ENCODE measurements at places on chromosomes 3 and 15.

DNA sequence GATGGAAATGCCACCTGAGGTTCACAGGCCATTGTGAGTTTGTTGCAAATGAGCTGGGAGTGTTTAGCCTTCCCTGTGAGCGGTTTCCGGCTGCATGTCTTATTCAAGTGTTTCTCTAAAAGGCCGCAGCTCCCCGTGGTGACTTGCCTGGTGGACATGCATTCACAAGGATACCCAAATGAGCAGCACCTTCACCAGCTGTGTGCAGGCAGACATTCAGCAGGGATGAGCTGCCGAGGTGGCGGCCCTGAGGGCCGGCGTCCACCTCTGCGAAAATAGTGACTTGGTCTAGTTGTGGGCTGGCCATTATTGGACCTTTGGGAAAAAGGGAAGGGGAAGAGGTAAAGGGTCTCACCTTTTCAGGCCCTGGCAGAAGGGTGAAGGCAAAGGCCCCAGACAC is 23.4 kb downstream of the SPSB4 start:
- no peak for DNase-seq

GRCh38 chr3:56494679-56495322 is 26.5 kb upstream of the ERC2 start:
- DNase-seq = peak; percentile 66

DNA sequence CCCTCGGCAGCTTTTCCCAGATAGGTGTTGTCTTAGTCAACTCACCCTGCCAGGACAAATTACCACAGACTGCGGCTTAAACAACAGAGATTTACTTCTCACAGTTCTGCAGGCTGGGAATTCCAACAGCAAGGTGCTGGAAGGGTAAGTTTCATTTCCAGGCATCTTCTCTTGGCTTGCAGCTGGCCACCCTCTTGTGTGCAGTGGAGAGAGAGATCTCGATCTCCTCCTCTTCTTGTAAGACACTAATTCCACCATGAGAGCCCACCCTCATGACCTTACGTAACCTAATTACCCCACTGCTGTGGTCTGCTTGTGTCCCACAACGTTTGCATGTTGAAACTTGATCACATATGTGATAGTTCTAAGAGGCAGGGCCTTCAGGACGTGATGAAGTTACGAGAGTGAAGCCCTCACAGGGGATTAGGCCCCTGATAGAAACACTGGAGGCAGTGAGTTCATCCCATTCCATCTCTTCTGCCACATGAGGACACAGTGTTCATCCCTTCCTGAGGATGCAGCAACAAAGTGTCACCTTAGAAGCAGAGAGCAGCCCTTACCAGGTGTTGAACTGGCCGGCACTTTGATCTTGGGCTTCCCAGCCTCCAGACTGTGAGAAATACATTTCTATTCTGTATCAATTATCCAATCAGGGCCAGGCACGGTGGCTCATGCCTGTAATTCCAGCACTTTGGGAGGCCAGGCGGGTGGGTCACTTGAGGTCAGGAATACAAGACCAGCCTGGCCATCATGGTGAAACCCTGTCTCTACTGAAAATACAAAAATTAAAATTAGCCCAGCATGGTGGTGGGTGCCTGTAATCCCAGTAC is 247.7 kb downstream of the PLCL2 start:
- no peak for DNase-seq

- DNase-seq = no peak
These were observed 57.7 kb downstream of the LIPC start for GRCh38 chr15:58489289-58490085.

- no peak for DNase-seq
These were observed 270.4 kb upstream of the CTDSPL start for GRCh38 chr3:37591116-37591781.

DNA sequence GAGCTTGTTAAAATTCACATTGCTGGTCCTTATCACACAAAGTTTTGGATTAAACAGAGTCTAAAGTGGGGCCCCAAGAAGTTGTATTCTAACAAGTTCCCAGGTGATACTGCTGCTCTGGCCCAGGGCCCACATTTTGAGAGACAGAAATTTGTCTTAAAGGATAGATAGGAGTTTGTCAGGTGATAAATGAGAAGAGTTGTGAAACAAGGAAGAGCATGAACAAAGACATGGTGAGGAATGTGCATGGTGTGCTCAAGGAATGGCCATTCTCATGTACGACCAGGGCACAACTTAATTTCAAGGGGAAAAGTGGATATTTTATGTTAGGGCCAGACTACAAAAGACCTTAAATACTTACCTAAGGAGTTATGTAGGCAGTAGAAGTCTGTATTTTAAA is 75.6 kb downstream of the GPR156 start:
- DNase-seq = no peak

- DNase-seq = no peak
These were observed 3.0 kb upstream of the MEX3B start for GRCh38 chr15:82048811-82049210.

- DNase-seq = no peak
These were observed 4.4 kb downstream of the PRSS50 start for GRCh38 chr3:46713050-46713897.

All from activated CD8-positive, alpha-beta memory T cell treated with anti-CD3 and anti-CD28 coated beads, Interleukin-2, amount 50 U/mL, for 4 hours (primary cell).